ENCODE measurements at places on chromosomes 4 and X. TPM values are rescaled to one million over a fixed set of nuclear protein-coding genes. Genes with fewer than 3 reads are reported as not detected.

Gene IGSF1
- total RNA-seq: 0.48 TPM

Gene DUSP9
- 1.3 TPM for total RNA-seq

Gene STARD8
- total RNA-seq: 2.2 TPM

Gene VEGFC
- 8.8 TPM for total RNA-seq

Gene RTL3
- not detected for total RNA-seq

Gene DRD5
- total RNA-seq: not detected

Gene CYBB
- 0.31 TPM for total RNA-seq

DNA sequence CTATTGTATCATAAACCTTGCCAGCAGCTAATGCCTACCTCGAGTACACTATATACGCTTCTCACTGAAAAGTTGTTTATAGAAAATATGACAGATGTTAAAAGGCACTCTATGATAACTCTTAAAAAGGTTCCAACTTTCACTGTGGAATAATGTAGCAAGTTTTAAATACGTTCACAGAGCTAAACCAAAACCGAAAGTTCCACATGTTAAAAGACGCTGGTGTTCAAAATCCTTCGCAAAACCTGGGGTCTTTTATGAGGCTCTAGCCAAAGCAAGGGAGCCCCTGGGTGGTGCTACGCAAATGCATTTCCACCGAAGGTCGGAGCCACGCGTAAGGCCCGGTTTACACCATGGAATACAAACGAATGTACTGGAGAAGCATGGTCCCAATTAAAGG, 103.7 kb upstream of the TENM3 start:
- H3K27me3 ChIP-seq: peaks cover 13% of the 10 kb centered on the region
- no peaks in the 10 kb centered on the region for H3K4me1 ChIP-seq
- DNase-seq: no peak
- no peaks in the 10 kb centered on the region for H3K36me3 ChIP-seq
- H3K4me3 ChIP-seq: no peak overlapping the region

DNA sequence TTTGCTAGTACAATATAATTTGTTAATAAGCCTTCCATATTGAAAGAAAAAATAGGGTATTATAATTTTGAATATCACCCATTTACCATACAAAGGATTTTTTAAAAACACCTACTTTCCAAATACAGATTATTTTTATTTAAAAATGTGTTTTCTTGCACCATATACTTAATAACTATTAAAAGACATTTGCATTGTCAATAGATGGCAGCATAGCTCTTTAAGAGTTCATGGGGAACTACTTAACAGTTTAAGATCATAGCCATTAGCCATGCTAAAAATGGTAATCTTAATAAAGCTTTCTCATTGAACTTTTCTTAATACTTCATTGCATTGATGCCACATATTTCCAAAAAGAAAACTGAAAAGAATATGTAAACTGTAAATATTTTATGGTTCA, 1995.9 kb downstream of the C4orf33 start:
- no peaks in the 10 kb centered on the region for H3K36me3 ChIP-seq
- H3K4me3 ChIP-seq: no peak overlapping the region
- H3K27me3 ChIP-seq: no peaks in the 10 kb centered on the region
- no peaks in the 10 kb centered on the region for H3K4me1 ChIP-seq
- H3K27ac ChIP-seq: no peak overlapping the region

DNA sequence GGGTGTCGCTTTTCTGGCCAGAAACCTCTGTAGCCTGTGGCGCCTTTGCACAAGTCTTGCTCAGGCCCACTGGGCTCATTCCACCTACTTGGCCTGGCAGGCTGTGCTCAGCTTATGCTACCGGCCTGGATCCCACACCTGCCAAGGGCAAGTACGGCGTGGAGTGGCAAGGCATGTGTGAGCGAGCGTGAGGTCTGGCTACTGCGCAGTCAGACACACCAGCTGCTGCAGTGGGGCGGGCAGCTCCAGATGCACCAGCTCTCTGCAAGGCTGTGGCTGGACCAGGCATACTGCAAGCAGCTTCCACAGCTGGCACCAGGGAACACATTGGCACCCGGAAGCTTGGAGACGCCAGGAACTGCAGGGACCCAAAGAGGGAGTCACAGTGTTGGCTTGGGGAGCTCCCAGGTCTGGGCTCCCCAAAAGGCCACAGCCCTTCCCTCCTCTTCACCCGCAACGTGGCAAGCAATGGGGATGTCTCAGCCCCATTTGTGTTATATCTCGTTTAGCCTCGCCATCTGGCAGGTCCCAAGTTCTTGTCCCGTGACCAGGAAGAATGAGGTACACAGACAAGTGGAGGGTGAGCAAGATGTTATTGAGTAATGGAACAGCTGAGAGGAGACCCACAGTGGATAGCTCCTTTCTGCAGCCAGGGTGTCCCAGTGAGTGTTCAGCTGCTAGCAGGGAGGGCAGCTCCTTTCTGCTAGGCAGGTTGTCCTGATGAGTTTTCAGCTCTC, 3.8 kb upstream of the FBXW7 start:
- H3K27ac ChIP-seq: no peak overlapping the region
- H3K27me3 ChIP-seq: no peaks in the 10 kb centered on the region
- H3K36me3 ChIP-seq: no peaks in the 10 kb centered on the region
- H3K4me1 ChIP-seq: peaks cover 10% of the 10 kb centered on the region

GRCh38 chr4:6891436-6892170, 18.0 kb upstream of the TBC1D14 start:
- no peaks in the 10 kb centered on the region for H3K36me3 ChIP-seq
- no peaks in the 10 kb centered on the region for H3K4me1 ChIP-seq
- no peak for DNase-seq

DNA sequence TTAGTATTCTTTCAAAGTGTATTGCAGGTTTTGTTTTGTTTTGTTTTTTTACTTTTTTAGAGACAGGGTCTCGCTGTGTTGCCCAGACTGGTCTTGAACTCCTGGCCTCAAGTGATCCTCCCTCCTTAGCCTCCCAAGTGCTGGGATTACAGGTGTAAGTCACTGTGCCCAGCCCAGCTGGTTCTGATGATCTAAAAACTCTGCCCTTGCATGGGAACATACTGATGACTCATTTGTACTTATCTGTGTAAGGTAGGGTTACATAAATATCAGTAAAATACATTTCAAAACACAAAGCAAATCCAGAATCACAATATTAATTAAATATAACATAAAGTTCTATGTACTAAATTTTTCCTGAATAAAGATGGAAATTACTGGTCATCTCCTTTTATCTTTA, 7.4 kb upstream of the SLC9B1 start:
- H3K27ac ChIP-seq: no peak overlapping the region
- H3K4me1 ChIP-seq: no peaks in the 10 kb centered on the region
- DNase-seq: no peak

- no peaks in the 10 kb centered on the region for H3K4me1 ChIP-seq
- no peak for DNase-seq
- H3K36me3 ChIP-seq: no peaks in the 10 kb centered on the region
- H3K4me3 ChIP-seq: no peak overlapping the region
- no peak overlapping the region for H3K27ac ChIP-seq
These were observed 335.1 kb downstream of the ANK2 start for GRCh38 chr4:113384600-113384999.

DNA sequence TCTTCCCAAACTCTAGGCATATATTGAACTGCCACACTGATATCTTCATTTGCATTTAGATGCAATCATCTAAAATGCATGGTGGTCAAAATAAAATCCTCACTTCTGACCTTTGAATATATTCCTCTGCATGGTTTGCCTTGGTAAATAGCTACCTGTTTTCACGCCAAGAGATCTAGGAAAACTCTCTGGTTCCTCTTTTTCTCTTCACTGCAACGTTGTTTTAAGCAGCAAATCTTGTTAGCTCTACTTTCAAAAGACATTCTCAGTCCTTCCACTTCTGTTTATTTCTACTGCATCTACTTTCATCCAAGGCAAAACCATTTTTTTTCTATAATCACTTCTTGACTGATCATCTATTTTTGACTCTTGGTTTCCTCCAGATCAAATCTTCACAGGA, 1001.6 kb upstream of the GRID2 start:
- no peaks in the 10 kb centered on the region for H3K36me3 ChIP-seq
- no peak for DNase-seq
- H3K4me1 ChIP-seq: no peaks in the 10 kb centered on the region
- no peak overlapping the region for H3K27ac ChIP-seq
- no peaks in the 10 kb centered on the region for H3K27me3 ChIP-seq

- no peaks in the 10 kb centered on the region for H3K36me3 ChIP-seq
- no peaks in the 10 kb centered on the region for H3K27me3 ChIP-seq
- no peak for DNase-seq
- no peaks in the 10 kb centered on the region for H3K4me1 ChIP-seq
- H3K4me3 ChIP-seq: no peak overlapping the region
These were observed 180.6 kb downstream of the OPHN1 start for GRCh38 chrX:68252664-68253063.

- H3K27me3 ChIP-seq: no peaks in the 10 kb centered on the region
- no peak overlapping the region for H3K4me3 ChIP-seq
- H3K36me3 ChIP-seq: no peaks in the 10 kb centered on the region
- H3K27ac ChIP-seq: no peak overlapping the region
These were observed 38.8 kb upstream of the ADGRA3 start for GRCh38 chr4:22554670-22555069.

DNA sequence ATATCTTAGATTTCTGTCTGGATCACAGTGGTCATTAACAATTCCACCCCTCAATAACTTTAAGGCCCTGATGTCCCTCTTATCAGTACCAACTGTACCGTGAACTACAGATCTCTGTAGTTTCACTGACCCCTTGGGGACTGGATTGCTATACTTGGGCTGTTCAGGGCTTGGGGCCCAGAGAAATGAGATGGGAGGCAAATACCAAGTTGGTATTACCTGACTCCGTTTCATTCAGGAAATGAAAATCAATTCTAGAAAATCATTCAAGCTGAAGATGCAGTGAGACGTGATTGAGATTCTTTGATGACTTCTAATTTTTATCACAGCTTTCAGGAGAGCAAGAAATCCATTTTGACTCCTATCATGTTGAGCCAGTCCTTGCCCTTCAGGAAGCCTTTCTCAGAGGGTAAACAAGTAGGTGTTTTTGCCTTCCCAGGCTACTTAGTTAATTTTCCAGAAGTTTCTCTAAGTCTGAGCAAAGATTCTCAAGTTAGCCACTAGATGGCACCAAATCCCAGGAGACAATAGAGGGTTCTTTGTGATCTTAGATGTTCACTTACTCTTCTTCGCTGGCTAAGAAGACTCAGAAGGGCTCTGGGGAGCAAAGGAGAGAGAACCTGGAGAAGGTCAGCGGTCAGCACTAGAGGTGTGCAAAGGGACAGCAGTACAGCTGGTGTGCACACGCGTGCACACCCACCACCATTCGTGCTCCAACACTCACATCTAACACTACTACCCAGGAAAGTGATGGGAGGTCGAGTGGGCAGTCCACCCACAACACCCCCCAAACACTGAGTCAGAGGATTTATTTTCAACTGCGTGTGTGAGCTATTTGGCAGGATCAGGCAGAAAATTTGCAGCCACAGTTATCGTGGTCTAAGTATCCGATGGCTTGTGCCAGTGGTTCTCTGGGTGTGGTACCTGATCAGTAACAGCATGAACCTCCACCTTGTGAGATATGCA, 7.4 kb downstream of the HNRNPH2 start:
- peak; percentile 16 for DNase-seq
- H3K27me3 ChIP-seq: no peaks in the 10 kb centered on the region
- peaks cover 6% of the 10 kb centered on the region for H3K36me3 ChIP-seq

- H3K27ac ChIP-seq: no peak overlapping the region
- H3K27me3 ChIP-seq: no peaks in the 10 kb centered on the region
- no peaks in the 10 kb centered on the region for H3K4me1 ChIP-seq
- no peaks in the 10 kb centered on the region for H3K36me3 ChIP-seq
- DNase-seq: no peak
These were observed 506.6 kb downstream of the SH3BGRL start for GRCh38 chrX:81708487-81708886.

- no peak for DNase-seq
- peaks cover 36% of the 10 kb centered on the region for H3K27me3 ChIP-seq
- H3K4me1 ChIP-seq: no peaks in the 10 kb centered on the region
- H3K27ac ChIP-seq: no peak overlapping the region
- H3K4me3 ChIP-seq: no peak overlapping the region
These were observed 52.2 kb downstream of the CXorf49B start for GRCh38 chrX:71815121-71815905.
